ENCODE measurements at places on chromosomes 5 and 9.

DNA sequence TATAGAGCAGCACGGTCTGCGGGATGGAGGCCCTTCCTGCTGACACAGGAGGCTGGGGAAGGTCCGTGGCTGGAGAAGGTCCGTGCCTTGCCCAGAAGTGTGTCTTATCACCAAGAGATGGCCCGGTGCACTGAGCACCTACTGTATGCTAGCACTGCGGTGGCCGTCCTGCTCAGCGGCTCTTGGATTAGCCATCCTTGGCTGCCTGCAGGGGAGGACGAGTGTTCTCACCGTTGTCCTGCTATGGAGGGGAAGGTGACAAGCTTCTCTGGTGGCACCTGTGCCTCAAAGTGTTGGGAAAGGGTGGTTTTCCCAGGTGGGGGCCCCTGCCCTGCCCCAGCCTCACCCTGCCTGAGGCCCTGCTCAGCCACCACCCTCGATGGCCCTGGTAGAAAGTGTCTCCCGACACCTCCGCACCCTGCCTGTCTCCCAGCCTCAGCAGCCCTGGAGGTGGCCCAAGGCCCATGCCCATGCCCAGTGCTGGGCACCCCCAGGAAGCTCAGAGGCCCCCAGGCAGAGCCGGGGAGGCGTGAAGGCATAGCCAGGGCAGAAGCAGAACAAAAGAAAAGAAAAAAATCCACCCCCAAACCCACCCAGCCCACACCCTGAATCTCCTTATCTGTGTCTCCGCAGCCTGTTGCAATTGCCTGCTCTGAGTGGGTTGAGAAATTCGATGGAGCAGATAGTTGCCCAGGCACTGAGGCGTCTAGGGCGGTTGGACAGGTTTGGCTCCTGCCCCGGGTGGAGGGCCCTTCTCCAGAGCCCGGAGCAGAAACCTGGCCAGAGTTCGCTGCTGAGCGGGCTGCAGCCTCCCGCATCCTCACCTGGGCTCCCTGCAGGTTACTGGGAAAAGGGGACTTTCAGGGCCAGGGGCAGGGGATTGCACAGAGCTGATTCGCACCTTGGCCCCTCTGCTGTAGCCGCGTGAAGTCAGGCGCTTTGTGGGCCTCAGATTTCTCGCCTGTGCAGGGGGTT is 30.5 kb downstream of the RXRA start:
- peak; percentile 84 for DNase-seq

DNA sequence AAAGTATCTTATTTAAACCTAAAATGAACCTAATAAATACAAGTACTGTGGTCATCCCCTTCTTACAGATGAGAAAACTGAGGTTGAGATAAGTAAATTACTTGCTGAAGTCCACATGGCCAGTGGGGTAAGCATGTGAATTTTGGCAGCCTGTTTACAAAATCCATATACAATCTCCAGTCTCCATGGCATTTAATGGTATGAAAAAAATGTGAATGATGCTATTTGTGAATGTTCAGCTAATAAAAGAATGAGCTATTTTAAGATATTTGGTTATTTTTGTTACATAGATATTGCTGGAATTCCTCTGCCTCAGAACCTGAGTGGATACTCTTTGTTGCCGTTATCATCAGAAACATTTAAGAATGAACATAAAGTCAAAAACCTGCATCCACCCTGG is 19.3 kb upstream of the GPR150 start:
- DNase-seq, result no peak

DNA sequence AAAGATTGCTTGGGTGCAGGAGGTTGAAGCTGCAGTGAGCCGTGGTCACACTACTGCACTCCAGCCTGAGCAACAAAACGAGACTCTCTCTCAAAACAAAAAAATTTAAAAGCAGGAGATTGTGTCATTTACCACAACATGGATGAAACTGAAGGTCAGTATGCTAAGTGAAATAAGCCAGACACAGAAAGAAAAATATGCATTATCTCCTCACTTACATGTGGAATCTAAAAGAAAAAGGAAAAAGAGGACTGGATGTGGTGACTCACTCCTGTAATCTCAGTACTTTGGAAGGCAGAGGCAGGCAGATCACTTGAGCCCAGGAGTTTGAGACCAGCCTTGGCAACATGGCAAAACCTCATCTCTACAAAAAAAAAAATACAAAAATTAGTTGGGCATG is 146.8 kb upstream of the DAPK1 start:
- no peak for DNase-seq

DNA sequence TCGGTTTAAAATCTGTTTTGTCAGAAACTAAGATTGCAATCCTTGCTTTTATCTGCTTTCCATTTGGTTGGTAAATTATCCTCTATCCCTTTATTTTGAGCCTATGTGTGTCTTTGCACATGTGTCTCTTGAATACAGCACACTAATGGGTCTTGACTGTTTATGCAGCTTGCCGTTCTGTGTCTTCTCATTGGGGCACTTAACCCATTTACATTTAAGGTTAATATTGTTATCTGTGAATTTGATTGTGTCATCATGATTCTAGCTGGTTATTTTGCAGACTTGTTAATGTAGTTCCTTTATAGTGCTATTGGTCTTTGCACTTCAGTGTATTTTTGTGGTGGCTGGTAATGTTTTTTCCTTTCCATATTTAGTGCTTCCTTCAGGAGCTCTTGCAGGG is 36.3 kb upstream of the SMIM15 start:
- DNase-seq, result no peak

GRCh38 chr9:91421971-91422757 is 1.5 kb downstream of the NFIL3 start:
- no peak for DNase-seq

GRCh38 chr5:158560170-158560569 is 539.5 kb downstream of the EBF1 start:
- no peak for DNase-seq

- DNase-seq, result no peak
These were observed 141.4 kb downstream of the PRR16 start for GRCh38 chr5:120605325-120606079.

- no peak for DNase-seq
These were observed 25.0 kb upstream of the CAPSL start for GRCh38 chr5:35963381-35963843.

DNA sequence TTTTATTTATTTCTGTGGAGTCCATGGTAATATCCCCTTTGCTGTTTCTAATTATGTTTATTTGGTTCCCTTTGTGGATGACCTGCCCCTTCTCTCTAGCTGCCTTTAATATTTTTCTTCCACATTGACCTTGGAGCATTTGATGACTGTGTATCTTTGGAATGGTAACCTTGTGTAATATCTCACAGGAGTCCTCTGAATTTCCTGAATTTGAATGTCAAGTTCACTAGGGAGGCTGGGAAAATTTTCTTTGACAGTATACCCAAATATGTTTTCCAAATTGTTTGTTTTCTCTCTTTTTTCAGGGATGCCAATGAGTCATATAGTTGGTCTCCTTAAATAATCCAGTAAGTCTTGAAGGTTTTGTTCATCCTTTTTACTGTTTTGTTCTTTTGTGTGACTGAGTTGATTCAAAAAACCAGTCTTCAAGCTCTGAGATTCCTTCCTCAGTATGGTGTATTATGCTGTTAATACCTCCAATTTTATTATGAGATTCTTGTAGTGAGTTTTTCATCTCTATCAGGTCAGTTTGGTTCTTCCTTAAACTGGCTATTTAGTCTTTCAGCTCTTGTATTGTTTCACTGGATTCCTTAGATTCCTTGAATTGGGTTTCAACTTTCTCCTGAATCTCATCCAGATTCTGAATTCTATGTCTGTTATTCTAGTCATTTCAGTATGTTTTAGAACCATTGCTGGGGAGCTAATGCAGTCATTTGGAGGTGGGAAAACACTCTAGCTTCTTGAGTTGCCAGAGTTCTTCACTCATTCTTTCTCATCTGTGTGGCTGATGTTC is 349.0 kb upstream of the TARS1 start:
- no peak for DNase-seq

- peak; percentile 85 for DNase-seq
These were observed 84.4 kb upstream of the RARS1 start for GRCh38 chr5:168401880-168402279.

DNA sequence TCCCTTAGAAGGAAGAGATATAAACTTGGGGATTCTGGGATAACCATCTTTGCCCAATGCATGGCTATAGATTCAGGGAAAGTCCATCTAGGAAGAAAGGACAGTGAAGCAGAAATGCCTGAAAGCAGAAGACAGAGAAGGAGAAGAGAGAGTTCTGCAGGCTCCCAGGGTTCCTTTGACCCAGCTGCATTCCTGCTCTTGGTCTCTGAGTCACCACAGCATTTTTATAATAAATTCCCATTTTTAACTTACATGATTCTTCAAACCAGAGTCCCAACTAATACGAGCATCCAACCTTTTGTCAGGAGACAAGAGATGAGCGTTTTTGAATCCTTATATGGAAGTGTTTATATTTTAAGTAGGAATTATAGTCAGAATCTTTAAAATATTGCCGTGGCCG is 12.0 kb upstream of the AOPEP start:
- no peak for DNase-seq

DNA sequence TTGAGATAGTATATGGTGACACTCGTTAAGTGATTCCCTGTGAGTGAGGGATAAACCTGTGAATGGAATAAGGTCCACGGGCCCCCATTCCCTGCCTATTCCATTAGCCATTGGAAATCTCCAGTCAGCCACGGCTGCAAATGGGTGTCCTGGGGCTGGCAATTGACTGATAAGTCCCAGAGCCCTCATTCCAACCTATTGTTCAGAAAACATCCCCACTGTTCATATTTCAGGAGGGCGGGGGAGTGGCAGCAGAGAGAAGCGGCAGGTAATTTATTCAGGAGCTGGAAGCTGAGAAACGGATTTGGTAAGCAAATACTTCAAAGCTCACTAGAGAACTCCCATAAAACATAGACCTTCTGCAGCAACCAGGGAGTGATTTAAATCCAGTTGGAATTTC is 42.0 kb downstream of the TMEM174 start:
- DNase-seq, result no peak

GRCh38 chr5:174690271-174690670 is 34.1 kb upstream of the MSX2 start:
- no peak for DNase-seq

GRCh38 chr9:7567687-7568086 is 231.9 kb downstream of the DMAC1 start:
- DNase-seq, result no peak

DNA sequence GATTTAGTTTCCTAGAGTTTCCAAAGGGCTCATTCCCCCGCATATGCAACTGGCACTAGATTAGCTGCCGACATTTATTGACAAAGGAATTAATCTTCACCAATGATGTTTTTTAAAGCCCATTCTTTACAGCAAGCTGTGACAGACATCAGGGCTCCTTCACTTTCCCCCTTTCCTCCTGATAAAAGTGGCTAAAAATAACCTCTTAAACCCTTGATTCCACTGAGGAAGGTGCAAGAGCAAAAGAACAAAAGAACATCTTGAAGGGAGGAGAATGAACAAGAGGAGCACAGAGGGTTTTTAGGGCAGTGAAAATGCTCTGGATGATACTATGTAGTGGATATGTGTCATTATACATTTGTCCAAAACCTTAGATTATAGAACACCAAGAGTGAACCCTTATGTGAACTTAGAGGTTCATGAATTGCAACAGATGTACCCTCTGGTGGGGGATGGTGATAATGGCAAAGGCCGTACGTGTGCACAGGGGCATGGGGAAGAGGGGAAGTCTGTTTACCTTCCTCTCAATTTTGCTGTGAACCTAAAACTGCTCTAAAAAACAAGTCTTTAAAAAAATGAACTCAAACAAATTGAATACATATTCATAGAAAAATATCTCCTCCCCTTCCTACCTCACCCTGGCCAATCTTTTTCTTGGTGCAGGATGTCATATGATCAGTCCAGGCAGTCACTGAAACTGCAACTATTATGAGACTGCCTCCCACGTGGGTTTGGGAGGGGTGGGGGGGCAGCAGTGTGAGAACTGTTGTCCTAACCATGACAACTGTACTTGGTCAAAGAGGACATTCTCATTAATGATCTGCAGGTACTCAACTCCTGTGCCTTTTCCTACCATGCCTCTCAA is 83.0 kb downstream of the MARCHF3 start:
- DNase-seq, result no peak

DNA sequence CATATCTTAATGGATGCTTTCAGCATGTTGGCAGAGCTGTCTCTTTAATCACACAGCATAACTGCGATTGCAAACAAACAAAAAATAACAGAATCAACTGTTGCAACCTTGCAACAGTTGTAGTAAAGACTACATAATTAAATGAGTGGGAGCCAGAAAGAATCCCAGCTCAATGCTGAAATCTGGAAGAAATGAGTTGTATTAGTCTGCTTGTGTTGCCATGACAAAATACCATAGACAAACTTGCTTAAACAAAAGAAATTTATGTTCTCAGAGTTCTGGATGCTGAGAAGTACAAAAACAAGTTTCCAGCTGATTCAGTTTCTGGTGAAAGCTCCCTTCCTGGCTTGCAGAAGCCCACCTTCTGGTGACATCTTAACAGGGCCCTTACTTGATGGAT is 260.9 kb upstream of the TUSC1 start:
- no peak for DNase-seq

- DNase-seq, result no peak
These were observed 1.8 kb upstream of the FAT2 start for GRCh38 chr5:151592855-151593408.

GRCh38 chr9:111632060-111632459 is 926 bp downstream of the DNAJC25 start:
- DNase-seq, result no peak

- no peak for DNase-seq
These were observed 14.7 kb upstream of the TMEM174 start for GRCh38 chr5:73158313-73158712.

GRCh38 chr9:81320909-81321482 is 368.4 kb downstream of the TLE1 start:
- peak; percentile 2 for DNase-seq

DNA sequence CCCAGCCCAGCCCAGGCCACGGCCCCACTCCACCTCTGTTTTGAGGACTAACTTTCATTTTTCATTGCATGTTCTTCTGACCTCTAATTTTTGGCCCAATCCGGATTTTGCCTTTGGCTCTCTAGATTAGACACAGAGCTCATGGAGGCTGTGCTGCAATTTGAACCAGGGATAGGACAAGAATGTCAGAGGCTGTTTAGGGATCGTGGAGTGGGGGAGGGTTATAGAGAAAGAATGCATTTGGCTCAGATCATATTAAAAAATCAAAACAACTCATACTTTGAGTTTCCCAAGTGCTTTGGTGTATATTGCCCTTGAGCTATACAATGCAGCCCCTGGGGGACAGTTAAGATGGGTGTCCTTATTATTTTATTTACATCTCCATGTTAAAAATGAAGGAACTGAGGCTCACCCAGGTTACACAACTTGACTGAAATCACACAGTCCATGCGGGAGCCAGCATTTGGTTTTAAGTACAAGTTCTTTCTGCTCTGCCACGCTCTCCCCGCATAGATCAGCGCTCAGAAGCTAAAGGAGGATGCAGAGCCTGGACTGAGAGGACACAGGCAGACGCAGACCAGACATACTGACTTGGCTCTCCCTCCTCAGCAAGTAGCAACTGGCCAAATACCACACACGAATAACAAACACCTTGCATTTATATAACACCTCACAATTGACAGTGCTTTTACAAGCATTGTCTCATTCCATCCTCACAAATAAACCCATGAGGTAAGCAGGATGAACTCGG is 126.4 kb upstream of the RAI14 start:
- DNase-seq, result no peak

- no peak for DNase-seq
These were observed 39.6 kb downstream of the KCNT1 start for GRCh38 chr9:135741276-135742219.

- DNase-seq, result no peak
These were observed 30.6 kb downstream of the GFRA3 start for GRCh38 chr5:138243794-138244193.
